ENCODE measurements at places on chromosomes 1 and 21.

DNA sequence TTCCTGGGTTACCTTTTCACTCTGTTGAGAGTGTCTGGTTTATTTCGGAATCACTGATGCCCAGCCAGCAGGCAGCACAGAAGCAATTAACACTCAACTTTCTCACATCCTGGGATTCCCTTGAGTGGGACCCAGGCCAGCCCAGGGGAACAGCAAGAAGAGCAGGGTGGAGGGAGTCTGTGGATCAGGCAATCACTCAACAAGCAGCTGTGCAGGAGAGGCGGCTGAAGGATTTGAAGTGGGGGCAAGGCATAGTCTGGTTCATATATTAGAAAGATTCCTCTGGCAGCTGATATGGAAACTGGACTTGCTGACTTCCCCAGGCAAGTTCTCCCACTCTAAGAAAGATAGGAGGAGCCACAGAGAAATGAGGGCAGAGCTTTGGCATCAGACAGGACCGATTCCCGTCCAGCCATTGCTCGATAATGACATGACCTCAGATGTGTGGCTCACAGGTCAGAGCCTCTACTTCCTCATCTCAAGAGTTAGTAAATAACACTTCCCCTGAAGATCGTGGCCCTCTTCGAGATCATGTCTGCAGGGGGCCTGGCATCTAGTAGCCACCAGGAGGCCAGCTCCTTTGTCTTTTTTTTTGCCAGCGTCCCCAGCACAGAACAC, 12.4 kb downstream of the EPHA8 start:
- DNase-seq, result no peak

- DNase-seq, result no peak
These were observed 110.7 kb downstream of the SPATA46 start for GRCh38 chr1:162265983-162266382.

DNA sequence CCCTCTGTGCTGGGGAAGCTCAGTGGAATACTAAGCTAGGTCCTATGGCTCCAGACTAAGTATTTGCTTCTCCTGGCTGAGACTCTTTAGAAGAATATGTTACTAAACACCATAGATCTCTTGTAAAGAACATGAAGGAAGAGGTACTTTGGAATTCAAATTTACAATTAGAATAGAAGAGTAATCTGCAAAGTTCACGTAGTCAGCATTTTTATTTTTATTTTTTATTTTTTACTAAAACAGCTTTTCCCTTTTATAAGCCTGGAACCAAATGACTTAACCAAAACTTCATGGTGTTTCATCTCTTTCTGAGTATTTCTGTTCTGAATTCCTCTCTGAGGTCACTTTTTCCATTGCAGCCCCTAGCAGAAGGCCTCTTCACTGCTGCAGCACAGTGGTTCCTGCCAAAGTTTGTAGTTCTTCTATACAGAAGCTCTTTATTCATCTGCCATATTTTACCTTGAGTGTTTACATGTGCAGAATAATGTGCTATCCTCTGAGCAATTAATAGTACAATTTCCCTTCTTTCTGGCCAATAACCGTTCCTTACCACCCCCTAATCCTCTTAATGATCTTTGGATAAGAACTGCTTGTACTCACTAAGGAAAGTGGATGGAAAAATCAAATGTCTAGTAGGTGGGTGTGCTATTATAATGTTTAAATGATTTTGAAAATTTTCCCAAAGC, 27.2 kb downstream of the TSEN15 start:
- no peak for DNase-seq

GRCh38 chr1:58576727-58577653, at the start of gene TACSTD2:
TACSTD2 (minus strand) TSS chr1:58577252; CDS start chr1:58577156, 96 bp downstream.
- DNase-seq, result peak; percentile 81

GRCh38 chr1:36584874-36585453, 102.3 kb upstream of the CSF3R start:
- DNase-seq, result no peak

DNA sequence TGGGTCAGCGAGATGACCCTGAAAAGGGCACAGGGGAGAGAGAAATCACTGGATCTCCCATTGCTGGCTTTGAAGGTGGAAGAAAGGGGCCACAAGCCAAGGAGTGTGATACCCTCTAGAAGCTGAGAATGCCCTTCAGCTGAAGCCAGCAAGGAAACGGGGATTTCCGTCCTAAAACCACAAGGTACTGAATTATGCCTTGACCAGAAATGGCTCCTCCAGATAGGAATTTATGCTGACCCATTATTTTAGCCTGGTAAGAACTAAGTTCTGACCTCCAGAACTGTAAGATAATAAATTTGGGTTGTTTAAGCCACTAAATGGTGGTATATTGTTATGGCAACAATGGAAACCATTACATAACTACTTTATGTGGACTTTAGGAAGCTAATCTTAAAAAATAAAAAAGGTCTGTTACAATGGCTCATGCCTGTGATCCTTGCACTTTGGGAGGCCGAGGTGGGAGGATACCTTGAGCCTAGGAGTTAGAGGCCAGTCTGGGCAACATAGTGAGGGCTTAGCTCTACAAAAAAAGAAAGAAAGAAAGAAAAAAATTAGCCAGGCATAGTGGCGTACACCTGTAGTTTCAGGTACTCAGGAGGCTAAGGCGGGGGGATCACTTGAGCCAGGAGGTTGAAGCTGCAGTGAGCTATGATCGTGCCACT, 3.6 kb upstream of the H6PD start:
- DNase-seq, result no peak

DNA sequence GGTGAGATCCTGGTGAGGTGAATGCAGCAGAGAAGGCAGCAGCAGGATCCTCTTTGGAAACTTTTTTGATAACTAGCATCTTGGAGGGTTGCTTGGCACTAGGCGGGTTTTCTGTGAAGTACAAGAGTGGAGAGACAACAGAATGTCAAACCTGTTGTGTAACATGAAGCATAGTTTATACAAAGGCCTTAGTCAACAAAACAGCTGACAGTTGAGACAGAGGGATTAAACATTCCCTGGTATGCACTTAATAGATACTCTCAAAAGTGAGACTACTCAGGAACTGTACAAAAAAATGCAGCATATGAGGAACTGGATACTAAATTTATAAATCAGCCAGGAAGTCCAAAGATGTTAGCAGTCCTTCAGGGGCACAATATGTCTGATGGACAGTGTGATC, 16.4 kb upstream of the CCDC17 start:
- DNase-seq, result no peak

DNA sequence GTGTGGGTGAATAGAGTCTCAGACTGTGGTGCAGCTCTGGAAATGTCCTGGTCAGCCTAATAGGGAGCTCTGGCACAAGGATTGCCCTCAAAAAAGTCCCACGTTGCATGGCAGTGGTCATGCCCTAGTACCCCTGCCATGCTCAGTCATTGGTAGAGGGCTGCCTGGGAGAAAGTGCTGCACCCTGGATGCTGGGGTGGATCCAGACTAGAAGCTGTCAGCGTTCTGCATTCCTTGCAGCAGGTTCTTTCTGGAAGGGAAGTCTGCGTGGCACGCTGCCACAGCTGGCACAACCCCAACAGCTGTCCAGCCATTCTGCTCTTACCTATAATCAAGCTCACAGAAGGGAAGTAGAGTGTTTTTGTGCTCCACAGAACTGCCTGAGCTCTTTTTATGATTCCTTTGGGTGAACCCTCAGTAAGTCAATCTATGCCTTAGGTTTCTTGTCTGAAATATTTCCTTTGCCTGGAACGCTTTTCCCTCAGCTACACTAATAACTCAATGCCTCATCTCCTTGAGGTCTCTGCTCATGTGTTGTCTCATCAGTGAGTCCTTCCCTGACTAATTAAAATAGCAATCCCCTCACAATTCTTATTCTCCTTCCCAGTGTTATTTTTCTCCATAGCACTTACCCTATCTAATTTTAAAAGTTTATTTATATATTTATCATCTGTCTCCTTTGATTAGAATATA, 61.5 kb upstream of the JAK1 start:
- no peak for DNase-seq

GRCh38 chr1:160658162-160658813, 11.4 kb upstream of the SLAMF1 start:
- no peak for DNase-seq

- no peak for DNase-seq
These were observed 50.2 kb downstream of the LPAR3 start for GRCh38 chr1:84842748-84843231.

DNA sequence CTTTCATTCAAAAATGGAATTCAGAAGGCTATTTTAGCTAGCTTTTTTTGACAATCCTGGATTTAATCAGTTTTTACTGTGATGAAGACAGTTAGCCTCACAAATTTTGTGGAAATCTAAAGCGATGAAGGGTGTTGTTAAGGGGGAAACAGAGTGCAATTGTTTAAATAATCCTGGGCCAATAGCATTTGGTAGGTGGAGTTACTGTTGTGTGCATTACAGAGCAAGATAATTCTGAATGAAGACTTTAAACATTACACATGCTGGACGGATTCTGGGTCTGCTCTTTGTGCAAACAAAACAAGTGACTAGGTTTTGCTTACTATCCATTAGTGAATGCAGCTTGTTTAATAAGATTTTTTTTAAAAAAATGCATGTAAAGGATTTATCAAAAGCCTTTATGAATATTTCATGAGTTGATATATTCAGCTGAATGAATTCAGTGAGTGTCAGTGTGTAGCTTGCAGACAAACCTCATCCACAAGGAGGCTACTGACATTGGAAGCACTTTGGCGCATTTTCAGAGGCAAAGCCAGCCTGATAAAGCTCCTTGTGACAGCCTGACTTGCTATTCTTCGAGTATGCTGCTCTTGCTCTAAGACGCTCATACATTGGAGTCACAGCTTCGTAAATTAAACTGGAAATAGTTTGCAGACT, 199.6 kb downstream of the PDE4B start:
- no peak for DNase-seq

DNA sequence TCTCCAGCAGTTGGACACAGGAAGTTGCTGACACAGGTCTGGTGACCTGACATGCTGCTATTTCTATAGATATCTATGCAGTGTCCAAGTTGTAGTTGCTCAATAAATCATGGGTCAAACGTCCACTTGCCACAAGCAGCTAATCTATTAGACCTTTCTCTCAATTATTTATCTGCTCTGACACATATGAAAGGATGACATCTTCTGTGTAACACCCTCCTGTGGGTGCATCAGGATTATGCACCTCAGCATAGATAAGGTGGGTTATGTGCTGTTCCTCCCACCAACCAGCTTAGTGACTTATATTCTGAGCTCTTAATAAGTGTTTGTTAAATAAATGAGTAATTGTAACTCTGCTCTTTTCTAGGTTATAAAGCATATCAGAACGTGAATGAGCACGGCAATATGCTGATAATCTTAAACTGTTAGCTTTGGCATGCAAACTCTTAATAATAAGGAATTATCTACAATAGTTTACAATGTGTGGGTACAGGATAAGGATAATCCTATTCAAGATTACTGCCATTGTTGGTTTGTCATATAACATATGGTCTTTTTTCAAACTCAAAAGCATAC, 90.7 kb upstream of the GCLM start:
- DNase-seq, result no peak

- no peak for DNase-seq
These were observed 48.5 kb downstream of the NR5A2 start for GRCh38 chr1:200075938-200076546.

- DNase-seq, result peak; percentile 34
These were observed 4.6 kb upstream of the FAM167B start for GRCh38 chr1:32242341-32242851.

DNA sequence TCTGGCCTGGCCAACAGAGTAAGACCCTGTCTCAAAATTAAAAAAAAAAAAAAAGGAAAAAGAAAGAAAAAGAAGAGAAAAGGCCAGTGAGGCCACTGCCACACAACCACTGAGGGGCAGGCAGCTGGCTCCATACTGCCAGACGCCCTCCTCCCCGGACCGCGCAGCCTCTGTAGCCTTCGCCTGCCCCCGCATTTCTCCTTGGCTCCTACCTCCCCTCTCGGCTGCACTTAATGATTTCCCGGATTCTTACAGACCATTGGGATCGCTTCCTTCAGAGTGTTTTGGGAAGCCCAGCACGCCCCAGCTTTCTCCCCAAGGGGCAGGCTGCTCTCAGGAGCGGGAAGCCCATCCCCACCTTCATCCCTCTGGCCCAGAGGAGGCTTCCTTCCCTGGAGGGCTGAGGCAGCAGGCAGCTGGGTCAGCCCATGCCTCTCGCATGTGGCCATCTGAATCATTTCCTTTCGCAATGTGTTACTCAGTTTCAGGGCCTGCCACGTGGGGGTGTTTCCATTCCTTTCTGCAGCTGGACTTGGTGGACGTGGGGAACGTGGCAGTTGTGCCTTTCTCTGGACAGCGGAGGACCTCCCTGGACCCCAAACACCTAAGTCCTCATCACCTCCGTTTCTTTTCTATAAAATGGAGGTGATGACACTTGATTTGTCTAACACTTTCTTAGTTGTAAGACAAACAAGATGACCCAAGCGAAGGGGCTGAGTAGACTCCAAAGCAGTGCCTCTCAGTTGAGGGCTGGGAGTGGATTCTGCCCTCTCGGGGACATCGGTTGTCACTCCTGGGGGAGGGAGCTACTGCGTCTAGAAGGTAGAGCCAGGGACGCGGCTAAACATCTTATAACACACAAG, 2.3 kb downstream of the SLC2A5 start:
- DNase-seq, result no peak

GRCh38 chr1:232123775-232124659, 497.4 kb downstream of the DISC1 start:
- no peak for DNase-seq

GRCh38 chr1:116712510-116712909, 41.7 kb upstream of the CD2 start:
- no peak for DNase-seq

DNA sequence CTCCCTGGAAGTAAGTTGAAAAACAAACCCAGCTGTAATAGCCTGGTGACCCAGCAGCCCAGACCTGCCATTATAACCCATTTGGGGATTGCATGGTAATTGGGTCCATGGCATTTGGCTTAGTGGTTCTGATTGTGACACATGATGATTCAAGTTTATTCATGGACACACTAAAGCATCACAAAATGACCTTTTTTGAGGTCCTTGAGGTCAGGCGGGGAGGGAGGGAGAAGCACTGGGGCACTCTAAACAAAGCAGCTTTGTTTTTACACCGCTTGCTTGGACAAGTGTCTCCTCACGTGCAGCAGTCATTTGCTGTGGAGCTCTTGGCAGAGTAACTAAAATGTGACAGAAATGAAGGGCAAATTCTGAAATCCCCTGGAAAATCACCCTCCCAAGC, 241.0 kb upstream of the SGIP1 start:
- DNase-seq, result no peak

GRCh38 chr21:32958288-32959002, 67.3 kb upstream of the OLIG2 start:
- no peak for DNase-seq

DNA sequence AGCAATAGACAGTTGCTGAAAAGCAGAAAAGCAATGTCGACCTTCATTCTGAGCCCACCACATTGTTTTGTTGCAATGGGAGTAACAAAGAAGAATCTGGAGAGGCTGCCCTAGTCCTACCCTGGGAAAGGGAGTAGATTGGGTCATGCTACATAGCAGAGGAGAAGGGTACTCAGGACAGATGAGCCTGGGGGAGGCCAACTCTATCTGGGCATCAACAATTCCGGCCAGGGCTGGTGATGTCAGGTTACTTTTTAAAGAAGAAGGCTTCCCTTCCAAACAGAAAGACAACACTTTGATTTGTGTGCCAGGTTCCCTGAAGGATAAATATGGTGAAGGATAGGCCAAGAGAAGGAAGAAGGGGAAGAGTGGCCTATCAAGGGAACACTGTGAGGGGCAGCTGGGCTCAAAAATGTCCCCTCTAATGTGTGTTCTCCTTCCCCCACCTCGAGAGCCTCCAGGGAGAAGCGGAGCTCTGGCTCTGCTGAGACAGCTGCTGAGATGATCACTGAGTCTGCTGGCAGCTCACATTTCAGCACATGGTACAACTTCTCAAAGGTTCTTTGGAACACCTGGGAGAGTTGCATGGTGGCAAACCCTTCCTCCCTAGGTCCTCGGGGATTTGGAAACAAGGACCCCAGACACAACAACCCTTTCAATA, 3.2 kb upstream of the ADIPOR1 start:
- DNase-seq, result peak; percentile 6

GRCh38 chr21:31682620-31683019, 23.1 kb downstream of the SOD1 start:
- no peak for DNase-seq
